Activated CD4-positive, alpha-beta memory T cell treated with anti-CD3 and anti-CD28 coated beads for 36 hours (primary cell): ENCODE measurements at places on chromosomes 4 and X.

DNA sequence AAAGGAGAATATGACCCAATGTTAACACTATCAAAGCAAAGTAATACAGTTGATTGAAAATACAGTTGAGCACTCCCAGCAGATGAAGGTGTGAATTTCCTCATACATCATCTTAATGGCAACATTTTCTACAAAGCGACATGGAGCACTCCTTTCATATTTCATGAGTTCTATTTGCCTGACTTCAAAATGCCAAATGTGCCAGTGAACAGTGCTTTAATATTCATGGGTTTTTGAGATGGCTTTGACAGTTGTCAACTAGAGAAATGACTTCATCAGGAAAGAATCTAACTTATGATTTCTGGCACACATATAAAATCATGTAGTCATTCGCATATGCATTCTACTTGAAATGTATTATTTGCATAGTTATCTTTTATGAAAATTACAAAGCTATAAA, 222.4 kb downstream of the GALNTL6 start:
- no peak for DNase-seq

GRCh38 chr4:37641886-37642849, 44.0 kb downstream of the RELL1 start:
- DNase-seq = no peak

DNA sequence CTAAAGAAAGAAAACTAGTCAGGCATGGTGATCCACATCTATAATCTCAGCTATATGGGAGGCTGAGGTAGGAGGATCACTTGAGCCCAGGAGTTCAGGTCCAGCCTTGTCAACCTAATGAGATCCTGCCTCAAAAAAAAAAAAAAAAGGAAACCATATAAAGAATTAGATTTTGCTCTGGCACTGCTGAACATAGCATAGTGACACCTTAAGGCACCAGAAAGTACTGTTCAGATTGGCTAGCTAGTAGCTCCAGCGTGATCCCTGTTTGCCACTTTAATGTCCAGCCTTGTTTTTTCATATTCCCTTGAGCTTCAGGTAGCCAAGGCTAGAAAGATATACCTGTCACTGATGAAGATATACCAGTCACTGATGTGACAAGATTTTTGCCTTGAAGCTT, 34.1 kb downstream of the EXOC1 start:
- DNase-seq = no peak

GRCh38 chrX:45781901-45782553, 581.4 kb upstream of the DIPK2B start:
- no peak for DNase-seq

- DNase-seq = no peak
Observed at GRCh38 chr4:38500433-38500832, 163.6 kb upstream of the KLF3 start.

- DNase-seq = no peak
Observed at GRCh38 chr4:118823471-118823870, 12.5 kb downstream of the SEC24D start.

DNA sequence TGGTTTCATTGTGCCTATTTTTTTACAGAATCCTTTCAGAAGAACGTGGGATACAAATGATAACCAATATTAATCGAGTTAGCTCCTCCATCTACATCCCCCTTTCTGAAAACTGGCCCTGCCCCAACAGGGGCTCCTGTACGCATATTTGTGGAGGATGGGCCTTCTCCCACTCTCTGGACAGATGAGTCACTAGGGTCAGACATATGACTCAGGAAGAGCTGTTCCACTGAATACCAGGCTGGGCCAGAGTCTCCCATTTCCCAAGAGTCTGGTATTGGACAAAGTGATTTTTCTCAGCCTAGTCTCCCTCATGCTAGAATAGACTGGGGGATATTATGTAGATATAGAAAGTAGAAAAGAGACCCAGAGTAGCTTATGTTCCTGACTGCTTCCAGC, 142.4 kb downstream of the TSPAN5 start:
- no peak for DNase-seq

DNA sequence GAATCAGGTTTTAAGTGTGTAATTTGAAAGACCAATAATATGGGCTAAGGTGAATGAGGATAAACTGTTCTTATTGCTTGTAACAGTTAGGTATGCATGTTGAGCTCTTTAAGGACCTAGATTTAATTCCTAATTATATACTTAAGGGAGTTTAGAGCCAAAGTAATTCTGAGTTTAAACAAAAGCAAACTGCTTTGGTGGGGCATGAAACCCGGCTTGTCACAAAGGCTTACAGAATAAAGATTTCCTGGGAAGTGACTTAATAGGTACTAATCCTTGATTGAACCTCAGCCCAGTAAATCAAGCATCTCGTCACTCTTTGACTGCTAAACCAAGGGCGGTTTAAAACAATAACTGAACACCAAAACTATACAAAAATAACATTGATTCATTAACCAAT, 1324.2 kb downstream of the RPA4 start:
- DNase-seq = no peak

GRCh38 chr4:120348521-120348920, 281.9 kb upstream of the MAD2L1 start:
- DNase-seq = no peak

- no peak for DNase-seq
Observed at GRCh38 chrX:96837808-96838207, 45.9 kb upstream of the RPA4 start.

GRCh38 chr4:165784672-165785071, 88.4 kb upstream of the TLL1 start:
- no peak for DNase-seq
